Stimulated activated CD8-positive, alpha-beta memory T cell treated with anti-CD3 and anti-CD28 coated beads, Interleukin-15, amount 100 ng/mL, for 24 hours (primary cell): ENCODE measurements at places on chromosomes 3 and 15.

DNA sequence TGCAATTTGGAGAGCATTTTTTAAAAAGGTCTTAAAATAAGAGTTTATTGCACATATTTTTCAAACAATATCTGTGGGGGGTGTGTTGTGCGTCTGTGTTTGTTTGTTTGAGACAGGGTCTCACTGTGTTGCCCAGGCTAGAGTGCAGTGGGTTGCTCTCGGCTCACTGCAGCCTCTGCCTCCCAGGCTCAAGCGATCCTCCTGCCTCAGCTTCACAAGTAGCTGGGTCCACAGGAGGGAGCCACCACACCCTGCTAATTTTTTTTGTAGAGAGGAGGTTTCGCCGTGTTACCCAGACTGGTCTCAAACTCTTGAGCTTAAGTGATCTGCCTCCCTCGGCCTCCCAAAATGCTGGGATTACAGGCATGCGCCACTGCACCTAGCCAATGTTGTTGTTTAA lies 2.7 kb downstream of the MLF1 start:
- DNase-seq = no peak

GRCh38 chr3:197366301-197367044 lies 68.1 kb upstream of the DLG1 start:
- DNase-seq = no peak

DNA sequence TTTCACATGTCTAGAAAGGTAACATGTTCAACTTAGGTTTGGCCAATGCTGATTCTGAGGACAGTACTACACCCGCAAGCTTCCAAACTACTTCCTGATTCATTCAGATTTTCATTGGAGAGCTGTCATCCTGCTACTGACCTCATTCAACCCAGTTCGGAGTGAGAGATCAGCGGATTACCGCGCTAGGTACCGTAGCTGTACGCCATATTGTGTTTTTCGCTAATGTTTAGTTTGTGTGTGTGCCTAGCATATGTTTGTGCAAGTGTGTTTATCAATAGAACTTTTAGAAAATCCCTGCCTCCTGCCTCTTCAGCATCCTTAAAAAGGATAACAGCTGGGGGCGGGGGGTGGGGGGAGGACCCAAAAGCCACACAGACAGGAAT lies 1.1 kb downstream of the ZBTB20 start:
- no peak for DNase-seq

- DNase-seq = no peak
Observed at GRCh38 chr3:18425641-18426257, 610 bp upstream of the SATB1 start.

- no peak for DNase-seq
Observed at GRCh38 chr15:41048397-41048796, 67.7 kb downstream of the INO80 start.

DNA sequence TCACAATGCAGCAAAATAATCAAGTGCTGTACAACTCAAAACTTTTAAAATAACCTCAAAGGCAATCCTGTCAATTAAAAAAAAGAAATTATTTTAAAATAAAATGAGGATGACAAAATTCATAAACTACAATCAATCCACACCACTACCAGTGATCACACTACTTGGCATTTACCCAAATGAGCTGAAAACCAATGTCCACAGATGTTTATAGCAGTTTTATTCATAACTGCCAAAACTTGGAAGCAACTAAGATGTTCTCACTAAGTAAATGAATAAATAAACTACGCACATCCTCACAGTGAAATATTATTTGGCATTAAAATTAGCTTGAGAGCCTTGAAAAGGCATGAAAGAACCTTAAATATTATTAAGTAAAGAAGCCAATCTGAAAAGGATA lies 121.3 kb downstream of the STAG1 start:
- no peak for DNase-seq

DNA sequence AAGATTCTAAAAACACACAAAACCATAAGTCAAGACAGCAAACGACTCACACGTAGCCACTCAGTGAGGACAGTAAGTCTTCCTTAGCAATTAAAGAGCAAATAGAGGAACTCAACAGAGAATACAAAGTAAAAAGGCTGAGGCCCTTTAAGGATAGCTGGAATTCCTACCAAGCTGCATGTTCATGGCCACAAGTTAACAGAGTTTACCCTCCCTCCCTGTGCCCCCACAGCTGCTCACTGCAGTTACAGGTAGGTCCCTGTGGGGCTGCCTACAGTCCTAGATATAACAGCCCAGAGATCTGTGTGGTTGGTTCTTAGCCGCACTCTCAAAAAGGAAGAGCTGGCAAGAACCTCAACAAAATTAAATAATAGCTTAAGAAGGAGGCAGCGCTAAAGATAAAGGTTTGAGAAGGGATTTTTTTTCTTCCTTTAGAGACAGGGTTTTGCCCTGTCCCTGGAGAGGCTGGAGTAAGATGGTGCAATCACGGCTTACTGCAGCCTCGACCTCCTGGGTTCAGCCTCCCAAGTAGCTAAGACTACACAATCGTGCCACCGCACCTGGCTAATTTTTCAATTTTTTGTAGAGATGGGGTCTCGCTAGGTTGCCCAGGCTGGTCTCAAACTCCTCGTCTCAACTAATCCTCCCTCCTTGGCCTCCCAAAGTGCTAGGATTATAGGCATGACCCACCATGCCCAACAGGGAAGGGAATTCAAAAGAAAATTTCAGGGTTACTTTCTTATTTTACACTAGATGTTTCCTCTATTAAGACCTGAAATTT lies 19.3 kb downstream of the SFMBT1 start:
- no peak for DNase-seq

DNA sequence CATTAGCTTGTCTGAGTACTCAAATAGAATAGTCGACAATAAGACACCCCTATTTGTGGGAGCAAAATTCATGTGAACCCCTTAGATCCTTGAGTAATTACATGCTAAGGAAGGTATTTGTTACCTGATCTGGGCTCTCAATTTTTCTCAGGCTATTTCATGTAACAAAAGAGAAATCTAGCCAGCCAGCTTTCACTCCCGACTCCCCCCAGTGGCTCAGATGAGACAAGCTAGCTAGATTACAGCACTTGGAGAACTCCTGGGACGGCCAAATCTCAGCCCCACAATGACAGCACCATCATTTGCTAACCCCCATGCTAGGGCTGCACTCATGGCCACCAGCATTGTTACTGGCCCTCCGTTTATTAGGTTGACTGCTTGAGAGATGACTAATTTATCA lies 41.3 kb downstream of the GLDN start:
- no peak for DNase-seq

DNA sequence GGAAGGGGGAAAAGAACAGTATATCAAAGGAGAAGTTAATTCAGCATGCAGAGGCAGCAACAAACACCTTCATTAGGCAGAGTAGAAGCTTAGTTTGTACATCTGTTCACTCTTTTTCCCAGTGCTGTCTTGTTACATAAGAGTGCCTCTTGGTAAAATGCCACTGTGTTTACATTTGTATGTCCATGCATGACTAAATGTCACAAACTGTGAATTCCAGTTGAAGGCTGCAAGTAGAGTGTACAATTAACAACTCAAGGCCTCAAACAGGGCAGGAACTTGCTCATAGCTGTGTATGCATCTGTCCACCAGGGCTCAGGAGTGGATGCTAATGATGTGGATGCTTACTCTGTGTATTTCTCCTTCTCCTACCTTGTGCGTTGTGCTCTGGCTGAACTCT lies 214.2 kb upstream of the TPM1 start:
- DNase-seq = no peak

GRCh38 chr3:56075089-56075488 lies 393.2 kb downstream of the ERC2 start:
- DNase-seq = no peak

DNA sequence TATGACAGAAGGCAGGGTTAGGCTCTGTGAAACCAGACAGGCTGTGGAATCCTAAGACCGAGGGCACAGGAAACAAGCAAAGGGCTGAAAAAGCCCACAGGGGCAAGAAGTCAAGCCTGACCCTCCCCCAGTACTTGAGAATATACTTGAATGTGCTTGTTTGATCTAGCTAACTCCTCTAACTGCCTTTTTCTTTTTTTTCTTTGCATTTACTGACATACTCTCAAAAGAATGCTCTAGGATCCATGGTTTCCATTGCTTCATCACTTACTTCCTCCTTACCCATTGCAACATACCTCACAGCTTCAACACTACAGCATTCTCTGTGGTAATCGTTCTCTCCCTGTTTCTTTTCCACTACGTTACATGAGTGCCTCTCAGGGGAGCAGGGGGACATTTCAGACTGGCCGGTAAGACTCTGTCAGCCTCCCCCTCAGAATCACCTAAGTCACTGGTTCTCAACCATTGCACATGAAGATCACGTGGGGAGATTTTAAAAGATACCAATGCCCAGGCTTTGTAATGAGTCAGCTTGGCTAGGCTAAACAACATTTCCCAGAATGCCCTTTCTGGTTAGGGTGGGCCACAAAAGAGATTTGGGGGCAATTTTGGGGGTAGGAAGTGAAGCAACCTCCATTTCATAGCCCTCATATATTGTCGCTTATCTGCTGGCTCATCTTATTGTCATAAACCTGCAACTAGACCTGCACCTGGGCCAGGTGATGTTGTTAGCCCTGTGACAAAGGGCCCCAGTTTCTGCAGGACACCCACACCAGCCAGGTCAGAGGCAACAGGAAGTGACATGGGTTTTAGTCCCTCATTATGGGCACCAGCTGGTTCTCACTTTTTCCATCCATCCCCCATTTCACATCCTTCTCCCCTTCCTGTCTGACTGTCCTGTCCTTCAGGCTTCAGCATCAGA lies 24.6 kb upstream of the RSL24D1 start:
- no peak for DNase-seq

GRCh38 chr15:61344293-61344692 lies 115.2 kb upstream of the RORA start:
- no peak for DNase-seq

DNA sequence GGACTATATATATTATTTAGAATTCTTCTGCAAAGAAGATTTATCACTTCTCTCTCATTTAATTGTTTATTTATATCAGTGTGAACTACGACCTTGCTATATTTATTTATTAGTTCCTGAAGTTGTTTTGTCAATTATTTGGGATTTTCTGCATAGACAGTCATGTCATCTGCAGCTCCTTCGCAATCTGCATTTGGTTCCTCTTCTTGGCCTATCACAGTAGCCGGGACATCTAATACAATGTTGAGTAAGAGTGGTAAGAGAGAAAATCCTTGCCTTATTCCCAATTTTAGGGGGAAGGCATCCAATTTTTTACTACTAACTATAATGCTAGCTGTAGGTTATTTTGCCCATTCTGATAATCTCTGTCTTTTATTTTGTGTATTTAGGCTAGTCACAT lies 39.4 kb downstream of the FOXL2 start:
- no peak for DNase-seq

DNA sequence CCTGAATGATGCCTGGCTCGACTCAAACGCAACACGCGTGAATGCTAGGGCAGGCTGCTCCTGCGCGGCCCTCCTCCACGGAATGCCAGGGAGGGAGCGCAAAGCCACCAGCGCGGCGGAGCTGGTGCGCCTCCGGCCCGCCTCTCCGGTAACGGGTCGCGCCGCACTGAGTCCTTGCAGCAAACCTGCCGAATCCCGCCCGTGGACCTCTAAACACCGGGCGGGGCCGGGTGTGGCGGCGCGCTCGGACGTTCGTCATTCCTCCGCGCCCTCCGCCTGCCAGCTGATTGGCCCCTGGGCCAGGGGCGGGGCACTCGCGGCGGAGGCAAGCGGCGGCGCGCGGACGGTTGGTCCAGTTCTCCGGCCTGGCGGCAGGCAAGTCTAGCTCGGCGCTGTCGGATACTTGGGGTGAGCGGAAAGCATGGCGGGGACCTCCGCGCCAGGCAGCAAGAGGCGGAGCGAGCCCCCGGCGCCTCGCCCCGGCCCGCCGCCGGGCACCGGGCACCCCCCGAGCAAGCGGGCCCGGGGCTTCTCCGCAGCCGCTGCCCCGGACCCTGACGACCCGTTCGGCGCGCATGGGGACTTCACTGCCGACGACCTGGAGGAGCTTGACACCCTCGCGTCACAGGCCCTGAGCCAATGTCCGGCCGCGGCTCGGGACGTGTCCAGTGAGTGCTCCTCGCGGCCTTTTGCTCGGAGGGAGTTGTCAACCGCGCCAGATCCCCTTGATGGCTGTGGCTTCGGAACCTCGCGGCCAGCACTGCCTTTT lies at the start of gene ATRIP:
ATRIP (plus strand) TSS at position 313 of the 769 bp plus-strand sequence; CDS start at position 422, 109 bp downstream.
- DNase-seq = peak; percentile 74

GRCh38 chr3:46470831-46471230 lies 6.1 kb upstream of the LTF start:
- DNase-seq = no peak

DNA sequence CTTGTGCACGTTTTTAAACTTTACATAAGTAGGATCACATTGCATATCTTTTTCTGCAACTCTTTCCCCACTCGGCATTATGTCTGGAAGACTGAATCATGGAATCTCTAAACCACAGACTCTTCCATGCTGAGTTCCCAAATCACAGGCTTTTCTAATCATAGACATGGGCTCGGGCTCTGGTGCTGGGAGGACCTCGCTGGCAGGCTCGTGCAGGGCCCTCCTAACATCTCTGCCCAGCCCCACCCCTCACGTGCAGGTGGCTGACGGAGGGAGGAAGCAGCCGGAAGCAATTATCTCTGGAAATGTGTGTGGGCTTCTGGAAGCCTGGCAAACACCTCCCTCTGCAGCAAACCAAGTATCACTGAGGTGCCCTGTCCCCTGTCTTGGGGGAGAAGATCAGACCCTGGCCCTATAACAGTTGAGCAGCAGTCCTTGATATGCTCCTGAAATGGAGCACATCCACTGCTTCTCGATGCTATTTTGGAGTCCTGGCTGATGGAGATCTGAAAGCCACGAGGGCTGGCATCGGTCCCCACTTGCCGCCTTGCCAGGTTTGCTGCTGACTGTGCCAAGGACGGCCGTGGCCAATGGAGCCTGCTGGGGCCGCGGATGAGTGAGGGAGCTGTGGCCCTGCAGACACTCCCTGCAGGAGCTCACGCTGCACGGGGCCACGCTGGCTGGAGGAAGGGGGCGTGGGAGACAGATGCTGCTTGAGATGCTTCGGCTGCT lies 4.4 kb upstream of the IQSEC1 start:
- no peak for DNase-seq

- DNase-seq = no peak
Observed at GRCh38 chr3:103685939-103686338, 1251.1 kb downstream of the ZPLD1 start.

GRCh38 chr15:44340410-44340809 lies 51.9 kb downstream of the GOLM2 start:
- no peak for DNase-seq

DNA sequence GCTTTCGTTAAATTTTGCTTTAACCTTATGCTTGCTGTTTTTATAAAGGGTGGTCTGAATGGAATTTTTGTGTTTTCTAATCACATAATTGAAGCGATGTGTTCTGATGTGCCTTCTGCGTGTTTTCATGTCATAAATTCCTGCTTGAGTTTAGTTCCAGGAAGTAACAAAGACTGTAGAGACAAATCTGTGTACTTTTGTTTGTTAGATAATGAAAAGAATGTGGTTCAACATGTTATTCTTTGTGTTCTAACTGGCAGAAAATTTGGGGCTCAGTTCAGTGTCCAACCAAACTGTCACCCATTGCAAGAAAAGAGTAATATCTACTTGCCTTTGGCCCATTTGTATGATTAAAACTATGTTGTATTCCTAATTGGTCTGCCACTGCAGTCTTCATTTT lies 324.0 kb downstream of the DIPK2A start:
- no peak for DNase-seq
